GM12891 (cell line): ENCODE measurements at places on chromosomes 7 and 10.

DNA sequence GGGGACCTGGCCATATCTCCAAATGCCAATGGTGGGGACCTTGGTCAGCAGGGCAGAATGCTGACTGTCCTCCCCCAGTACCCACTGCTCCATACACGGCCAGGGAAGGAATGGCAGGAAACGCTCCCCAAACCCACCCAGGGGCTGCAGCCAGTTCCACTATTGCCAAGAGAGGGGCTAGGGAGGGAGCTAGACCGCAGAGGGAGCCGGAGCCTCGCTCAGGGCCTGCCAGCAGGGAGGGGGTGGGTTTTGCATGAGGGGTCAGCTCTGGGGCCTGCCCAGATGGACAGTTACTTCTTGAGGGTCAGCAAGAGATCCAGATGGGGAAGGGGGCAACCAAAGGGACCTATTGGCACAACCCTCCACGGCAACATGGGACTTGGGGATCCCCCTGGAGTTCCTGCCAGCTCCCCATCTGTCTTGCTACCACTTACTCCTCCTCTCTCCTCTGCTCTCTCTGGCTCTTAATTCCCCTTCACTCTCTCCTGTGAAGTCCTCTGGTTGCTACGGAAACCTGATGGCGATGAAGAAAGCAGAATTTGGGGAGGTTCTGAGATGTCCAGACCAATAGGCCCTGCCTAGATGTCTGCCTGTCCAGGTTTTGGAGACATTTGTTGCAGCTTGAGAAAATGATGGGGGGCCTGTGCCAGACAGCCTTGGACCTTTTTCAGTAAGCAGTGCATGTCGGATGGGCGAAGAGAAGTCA lies 12.6 kb downstream of the FGF8 start:
- DNase-seq = no peak

DNA sequence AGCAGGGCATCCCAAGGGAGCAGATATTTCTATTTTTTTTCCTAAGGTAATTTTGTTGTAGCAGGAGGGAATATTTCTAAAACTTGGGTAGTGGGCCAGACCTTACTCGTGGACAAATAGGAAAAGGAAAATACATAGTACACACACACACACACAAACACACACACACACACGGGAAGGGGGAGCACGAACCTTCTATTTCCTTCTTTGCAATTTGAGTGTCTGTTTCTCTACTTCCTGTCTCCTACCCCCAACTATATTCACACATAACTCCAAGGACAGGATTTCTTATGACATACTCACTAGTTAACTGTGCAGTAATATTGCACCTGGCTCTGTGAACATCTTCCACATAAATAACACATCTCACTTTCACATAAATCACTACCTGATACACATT lies 4.4 kb downstream of the LDB1 start:
- DNase-seq = no peak

DNA sequence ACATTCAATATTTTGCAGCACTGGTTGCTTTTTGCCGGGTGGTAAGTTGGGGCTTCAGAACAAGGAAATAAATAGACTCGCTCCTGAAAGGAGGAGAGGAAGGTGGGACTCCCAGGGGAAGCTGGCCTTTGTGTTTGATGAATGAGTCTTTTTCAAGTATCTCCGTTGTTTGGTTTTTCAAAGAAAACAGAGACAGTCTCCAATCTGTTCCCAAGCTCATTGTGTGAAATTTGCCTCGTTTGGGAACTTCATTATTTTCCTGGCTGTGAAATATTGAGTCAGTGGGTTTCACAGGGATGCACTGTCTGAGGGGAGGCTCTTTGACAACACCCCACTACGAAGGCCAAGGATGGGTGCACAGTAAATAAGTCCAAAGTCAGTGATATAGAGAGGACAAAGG lies 38.7 kb upstream of the KIAA1217 start:
- DNase-seq = no peak

GRCh38 chr7:133364959-133365690 lies 112.2 kb downstream of the EXOC4 start:
- no peak for DNase-seq

DNA sequence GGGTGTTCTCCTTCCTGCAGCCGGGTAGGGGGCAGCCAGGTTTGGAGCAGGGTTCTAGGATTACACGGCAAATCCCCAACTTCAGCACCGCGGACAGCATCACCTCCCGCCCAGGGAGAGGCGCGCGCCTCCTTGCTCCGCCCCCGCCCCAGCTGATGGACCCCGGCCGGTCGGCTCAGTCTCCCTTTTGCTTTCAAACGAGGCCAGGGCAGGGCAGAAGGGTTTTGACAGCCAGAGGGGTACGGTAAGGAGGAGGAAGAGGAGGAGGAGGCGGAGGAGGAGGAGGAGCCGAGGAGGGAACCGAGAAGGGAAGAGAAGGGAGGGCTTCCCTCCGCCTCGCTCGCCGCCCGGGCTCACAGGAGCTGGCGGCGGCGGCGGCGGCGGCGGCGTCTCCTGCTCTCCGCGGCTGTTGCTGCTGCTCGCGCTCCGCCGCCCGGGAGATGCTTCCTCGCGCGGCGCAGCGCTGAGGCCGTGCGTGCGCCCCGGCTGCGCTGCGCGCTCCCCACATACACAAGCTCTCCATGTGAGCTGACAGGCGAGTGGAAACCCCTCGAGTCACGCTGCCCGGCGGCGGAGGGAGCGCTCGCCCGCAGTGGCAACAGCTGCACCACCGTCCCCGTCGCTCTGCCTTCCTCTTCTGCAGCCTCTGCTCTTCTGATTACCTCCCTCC lies 615 bp upstream of the CNTNAP2 start:
- no peak for DNase-seq
